ENCODE measurements at places on chromosomes 5 and 9.

DNA sequence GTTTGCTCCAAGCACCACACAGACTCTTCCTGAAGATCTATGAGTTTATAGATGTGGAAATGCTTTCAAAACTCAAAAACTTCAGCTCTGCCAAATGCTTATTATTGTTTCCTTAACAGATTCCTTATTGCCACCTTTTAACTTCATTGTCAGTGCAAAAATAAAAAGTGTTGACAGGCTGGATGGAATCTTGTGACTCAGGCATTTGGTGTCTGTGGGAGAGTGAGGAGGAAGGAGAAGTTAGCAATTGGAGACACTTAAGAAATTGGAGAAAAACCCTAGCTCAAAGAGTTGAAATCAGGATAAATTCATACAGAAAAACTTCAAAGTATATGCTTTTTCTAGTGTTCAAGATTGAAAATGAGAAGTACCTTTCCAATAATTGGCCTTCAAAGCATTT lies 140.6 kb upstream of the PUM3 start:
- no peak for DNase-seq

DNA sequence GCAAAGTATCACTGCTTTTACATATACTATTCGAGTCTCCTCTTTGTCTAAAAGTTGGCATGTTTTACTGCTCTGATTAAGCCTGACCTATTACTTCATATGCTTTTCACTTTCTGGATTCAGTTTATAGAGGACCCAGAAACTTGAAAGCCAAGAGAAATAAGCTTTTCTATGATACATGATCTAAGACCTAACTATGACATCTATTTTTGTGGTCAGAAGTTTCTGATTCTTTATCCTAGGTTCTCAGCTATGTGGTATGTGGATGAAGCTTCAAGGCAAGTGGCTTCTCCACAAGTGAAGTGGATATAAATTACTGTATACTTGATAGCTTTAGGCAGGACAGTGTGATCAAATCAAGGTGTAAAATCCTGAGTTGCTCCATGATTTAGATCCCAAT lies 6.3 kb downstream of the EDIL3 start:
- no peak for DNase-seq

- no peak for DNase-seq
These were observed 108.2 kb downstream of the AUH start for GRCh38 chr9:91253488-91253887.

DNA sequence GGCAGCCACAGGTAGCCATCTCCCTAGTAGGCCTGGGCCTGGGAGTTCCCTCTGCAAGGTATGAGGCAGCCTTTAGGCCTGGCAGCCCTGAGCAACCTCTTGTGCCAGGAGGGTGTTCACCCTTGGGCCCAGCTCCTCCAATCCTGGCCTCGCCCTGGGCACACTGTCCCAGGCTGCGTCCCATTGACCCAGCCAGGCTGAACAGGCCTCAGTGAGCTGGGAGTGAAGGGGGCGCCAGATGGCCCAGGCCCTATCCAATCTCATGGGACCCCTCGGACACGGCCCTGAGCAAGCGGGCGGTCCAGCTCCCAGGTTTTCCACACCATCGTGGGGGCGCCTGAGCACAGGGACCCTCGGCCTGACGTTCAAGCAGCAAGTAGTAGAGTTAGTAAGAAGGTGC lies 14.5 kb downstream of the SH3GLB2 start:
- no peak for DNase-seq

DNA sequence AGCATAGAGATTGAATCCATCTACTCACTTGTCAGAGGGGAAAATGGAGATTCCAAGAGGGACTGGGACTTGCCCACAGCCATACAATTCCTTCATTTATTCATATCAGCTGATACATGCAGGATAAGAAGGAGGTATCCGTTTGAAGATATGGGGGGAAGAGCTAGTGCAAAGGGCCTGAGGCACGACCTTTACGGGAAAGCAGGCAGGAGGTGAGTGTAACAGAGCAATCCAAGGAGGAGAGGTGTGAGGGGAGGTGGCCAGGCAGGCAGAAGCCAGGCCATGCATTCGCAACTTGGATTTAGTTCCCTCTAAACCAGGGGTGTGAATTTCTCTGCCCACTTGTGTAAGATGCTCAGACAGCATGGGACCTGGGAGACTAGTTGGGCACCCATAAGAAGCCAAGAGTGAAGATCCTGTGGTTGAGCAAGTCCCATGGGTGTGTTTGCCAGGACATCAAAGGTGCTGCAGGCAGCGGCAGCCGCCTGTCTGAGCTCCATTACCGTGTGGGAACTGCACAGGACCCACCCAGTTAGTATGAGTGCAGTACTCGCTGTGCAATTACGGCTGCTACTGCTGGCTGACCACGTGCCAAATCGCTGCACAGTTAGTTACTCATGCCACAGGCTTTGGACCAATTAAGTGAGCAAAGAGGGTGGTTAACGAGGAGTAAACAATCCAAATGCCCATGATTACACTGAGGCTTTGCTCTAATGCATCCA lies 31.4 kb upstream of the FAT2 start:
- DNase-seq: no peak
